Effector memory CD8-positive, alpha-beta T cell (primary cell): ENCODE measurements at places on chromosomes 4 and X.

DNA sequence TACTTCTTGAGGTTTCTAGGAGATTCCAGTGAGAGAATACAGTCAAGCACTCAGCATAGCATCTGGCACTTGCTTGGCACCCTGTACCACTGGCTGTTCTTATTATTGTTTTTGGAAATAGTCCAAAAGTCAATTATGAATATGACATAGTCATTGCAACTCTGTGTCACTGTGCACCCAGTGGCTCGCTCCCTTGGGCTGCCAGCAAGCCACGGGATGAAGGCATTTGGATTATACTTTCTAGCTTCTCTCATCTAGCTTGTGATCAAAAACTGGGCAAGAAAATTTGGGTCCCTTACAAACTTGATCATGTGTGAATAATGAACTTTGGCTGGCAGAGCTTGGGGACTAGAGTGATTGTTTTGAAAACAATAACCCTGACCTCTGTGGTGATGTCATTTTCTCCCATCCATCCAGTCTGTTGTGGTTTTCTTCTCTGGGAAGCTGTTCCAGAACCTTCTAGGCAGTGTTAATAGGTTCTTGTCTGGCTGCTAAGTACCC, 32.7 kb upstream of the LIMCH1 start:
- DNase-seq, result no peak

DNA sequence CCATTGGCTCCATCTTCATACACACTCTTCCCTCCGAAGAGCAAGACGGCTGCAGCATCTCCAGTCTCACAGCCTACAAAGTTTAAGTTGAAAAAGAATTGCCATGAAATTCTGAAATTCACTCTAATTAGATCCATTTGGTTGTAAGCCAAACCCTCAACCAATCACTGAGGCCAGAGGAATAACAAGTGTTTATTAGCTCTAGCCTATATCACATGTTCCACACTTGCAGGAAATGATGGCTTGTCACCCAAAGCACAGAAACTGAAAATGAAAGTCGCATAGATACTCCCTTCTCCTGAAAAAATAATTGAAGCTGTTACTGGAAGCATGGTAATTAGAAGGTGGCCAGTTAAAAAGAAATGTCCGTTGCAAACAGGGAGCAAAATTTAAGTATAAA, 1071.8 kb downstream of the CCSER1 start:
- no peak for DNase-seq

- DNase-seq, result no peak
Observed at GRCh38 chr4:186723292-186724057, at the start of gene FAT1. Gene FAT1 (minus strand): TSS chr4:186723856. CDS start chr4:186709827, 14,029 bp downstream.

DNA sequence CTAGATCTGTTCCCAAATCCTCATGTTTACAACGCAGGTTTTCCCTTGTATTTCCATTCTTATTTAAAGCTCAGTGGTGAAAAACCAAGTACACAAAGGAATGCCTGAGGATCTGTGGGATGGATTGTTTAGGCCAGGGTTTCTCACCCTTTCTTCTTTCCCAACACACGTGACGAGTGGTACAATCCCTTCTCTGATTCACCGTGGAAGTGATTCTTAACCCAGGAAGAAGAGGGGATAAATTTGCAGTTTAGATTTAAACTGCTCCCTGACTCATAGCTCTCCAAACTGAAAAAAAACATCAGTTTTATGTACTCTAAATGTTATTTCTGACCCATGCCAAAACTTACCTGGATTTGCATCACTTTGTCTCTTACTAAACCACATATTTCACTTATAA, 17.0 kb downstream of the PAQR3 start:
- no peak for DNase-seq

DNA sequence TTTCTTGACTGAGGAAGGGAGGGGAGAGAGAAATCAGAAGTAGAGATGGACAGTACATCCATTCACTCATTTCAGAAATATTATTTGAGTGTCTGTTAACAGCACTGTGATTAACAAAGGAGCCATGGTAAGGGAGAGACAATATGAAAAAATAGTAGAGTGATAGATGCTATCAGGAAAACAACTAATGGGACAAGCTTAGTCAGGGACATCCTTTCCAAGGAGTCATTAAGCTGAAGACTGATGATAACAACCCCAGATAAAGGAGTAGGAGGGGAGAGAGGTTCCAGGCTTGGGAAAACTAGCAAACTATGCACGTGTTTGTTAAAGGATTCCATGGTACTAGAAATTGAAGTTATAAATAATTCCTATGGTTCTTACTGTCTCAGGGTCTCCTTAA, 122.2 kb downstream of the CBR4 start:
- DNase-seq, result no peak

- DNase-seq, result no peak
Observed at GRCh38 chr4:147809211-147809610, 77.3 kb downstream of the ARHGAP10 start.

GRCh38 chr4:100838286-100838685, 320.5 kb upstream of the EMCN start:
- no peak for DNase-seq

- DNase-seq, result no peak
Observed at GRCh38 chr4:24202579-24202978, 312.7 kb upstream of the PPARGC1A start.

DNA sequence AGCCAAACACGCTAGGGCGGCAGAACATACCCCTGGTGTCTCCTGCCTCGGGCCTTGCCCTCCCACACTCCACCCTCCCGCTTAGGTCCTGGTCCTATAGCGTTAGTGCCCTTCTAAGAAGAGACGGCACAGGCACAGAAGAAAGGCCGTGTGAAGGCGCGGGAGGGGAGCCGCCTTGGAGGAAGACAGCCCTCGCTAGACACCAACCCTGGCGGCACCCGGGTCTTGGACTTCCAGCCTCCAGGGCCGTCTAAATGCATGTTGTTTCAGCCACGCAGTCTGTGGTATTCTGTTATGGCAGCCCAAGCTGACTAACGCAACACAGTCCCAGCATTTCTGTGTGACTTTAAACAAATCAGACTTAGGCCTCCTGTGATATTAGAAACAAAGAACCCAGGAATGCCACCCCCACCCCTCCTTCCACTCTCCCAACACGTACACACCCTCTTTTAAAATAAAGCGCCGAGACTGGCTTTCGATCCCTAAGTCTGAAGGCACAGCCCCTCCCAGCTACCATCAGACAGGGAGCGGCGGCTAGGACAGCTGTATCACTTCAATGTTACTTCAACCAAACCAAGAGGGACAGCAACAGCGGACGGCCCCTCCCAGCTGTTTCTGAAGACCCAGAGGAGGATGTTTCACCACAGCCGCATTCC, 128.0 kb downstream of the AFAP1 start:
- no peak for DNase-seq

- DNase-seq, result no peak
Observed at GRCh38 chr4:66837279-66837922, 707.9 kb downstream of the CENPC start.

DNA sequence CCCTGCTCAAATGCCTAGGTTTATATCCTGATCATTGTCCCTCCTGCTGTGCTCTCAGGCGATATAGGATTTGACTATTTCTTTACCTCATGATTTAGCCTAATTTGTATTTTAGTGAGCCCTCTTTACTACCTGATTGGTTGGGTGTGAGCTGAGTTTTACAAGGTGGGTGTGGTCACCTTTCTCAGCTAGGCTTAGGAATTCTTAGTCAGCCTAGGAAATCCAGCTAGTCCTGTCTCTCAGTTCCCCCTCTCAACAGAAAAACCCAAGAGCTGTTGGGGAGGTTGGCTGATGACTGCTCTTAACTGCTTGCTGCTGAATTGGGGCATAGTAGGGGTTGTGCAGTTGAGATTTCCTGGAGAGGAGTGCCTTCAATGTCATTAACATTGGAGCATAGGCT, 100.5 kb upstream of the AADAT start:
- no peak for DNase-seq

GRCh38 chr4:37549041-37549440, 137.1 kb downstream of the RELL1 start:
- no peak for DNase-seq

GRCh38 chr4:129098531-129099001, 2.6 kb downstream of the C4orf33 start:
- no peak for DNase-seq

GRCh38 chr4:120773641-120774040, 148.9 kb downstream of the PRDM5 start:
- DNase-seq, result no peak

DNA sequence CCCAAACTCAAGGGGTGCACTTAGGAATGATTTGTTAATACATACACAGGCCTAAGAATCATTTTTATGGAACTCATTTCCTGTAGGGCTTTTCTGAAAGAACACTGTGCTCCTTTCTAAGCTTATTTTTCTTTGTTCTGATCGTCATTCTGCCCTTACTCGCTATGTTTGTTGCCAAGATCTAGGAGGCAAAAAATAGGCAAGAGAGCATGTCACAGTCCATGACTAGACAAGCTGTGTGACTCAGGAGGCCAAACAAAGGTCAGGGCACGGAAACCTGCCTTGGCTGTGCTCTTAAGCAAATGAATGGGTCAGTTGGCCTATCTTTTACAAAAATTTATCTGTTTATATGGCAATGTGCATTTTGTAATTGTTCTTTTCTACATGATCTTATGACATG, 42.5 kb upstream of the C1GALT1C1 start:
- DNase-seq, result no peak

DNA sequence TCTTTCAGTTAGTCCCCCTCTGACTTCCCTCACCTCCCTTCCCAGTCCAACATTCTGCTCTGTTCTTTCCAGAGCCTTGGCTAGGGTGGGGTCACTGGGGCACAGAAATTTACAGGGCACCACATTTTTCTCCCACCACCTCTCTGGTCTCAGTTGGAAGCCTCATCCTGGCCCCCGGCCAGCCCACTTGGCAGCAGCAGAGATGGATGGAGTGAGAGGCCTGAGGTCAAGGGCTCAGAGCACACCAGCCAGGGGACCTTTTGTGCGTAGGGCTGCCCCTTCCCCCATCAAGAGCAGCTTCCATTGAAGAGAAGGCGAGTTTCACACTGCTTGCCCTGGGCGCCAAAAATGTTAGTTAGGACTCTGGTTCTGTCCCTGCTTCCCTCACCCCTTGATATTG, 230.9 kb downstream of the SOX3 start:
- no peak for DNase-seq

DNA sequence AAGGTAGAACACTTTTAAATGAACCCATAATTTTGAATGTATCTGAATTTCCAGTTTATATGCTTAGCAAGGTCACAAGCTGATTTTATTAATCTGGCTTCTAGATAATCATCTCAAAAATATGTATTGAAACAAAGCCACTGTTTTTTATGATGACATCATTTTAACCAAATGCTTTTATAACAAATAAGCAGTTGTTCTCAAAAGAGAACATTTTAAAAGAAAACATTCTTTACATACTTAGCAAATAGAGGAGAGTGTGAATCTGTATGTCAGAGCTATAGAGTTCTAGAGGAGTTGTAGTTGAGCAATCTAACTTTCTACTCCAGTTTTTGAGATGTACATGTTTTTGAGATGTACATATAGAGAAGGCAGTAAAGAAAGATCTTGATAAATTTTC, 42.5 kb downstream of the LAMP2 start:
- no peak for DNase-seq

- no peak for DNase-seq
Observed at GRCh38 chr4:52641854-52642563, 17.1 kb downstream of the USP46 start.

DNA sequence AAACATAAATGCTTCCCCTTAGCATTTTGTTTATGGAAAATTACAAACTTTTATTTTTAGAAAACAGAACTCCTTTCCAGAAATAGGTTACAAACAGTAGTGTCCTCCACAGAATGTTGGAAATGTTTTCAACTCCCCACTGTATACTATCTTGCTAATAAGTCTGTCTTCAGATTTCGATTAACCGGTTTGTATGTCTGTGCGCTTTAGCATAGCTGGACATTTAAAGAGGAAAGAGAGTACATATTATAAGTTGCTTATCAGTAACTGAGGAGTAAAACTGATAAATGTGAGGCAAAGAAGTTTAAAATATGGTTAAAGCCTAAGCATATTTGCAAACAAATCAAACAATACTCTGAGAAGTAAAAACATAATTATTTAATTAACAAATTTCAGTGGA, 3.4 kb downstream of the CXCL8 start:
- DNase-seq, result no peak

GRCh38 chr4:180028682-180029081, 2214.5 kb upstream of the TENM3 start:
- DNase-seq, result no peak

DNA sequence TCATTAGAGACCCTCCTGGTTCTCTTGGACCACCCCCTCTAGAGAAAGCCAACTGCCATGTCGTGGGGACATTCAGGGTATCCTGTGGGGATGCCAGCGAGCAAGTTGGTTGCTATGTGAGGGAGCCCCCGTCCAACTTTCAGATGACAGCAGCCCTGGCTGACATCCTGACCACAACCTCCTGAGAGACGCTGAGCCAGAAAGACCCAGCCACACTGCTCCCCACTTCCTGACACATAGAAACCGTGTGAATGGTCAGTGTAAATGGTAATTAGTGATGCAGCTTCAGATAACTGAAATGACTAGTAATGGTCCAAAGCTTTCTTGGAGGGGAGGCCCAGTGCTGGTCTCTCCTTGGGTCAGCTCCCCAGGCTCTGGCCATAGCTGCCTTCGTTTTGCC, 10.8 kb downstream of the CLCN4 start:
- no peak for DNase-seq

- no peak for DNase-seq
Observed at GRCh38 chr4:73573794-73574528, 46.3 kb downstream of the RASSF6 start.

GRCh38 chr4:119304431-119304830, 17.5 kb downstream of the FABP2 start:
- no peak for DNase-seq

- DNase-seq, result no peak
Observed at GRCh38 chr4:171785388-171785787, 27.8 kb upstream of the GALNTL6 start.
